ENCODE measurements at places on chromosomes 2 and 18. TPM values are rescaled to one million over a fixed set of nuclear protein-coding genes. Genes with fewer than 3 reads are reported as not detected.

GRCh38 chr18:73920033-73920432 lies 227.6 kb downstream of the FBXO15 start:
- DNase-seq, result no peak

- no peak for DNase-seq
These were observed 584.6 kb upstream of the KLHL29 start for GRCh38 chr2:22800412-22800811.

DNA sequence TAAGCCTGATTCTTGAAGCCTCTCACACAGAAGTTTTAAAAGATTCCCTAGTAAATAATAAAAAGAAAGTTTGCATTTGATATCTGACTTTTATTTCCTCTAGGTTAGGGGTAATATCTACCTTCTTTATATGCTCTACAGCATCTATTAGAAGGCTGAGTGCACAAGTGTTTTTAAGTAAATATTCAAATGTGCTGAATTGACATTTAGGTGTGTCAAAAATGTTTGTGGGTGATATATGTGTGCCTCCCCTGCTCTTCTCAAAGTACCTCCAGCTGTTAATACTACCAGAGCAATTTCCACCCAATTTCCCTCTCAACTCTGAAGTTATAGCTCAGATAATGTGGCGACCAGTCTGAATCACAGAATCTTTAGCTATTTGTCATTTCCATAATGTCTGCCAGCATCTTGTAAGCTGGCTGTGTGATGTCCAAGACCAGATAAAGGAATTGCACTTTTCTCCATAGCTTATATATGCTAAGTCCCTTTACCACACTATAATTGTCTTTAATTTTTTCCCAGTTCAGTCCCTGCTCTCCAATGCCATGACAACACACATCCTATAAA lies 24.4 kb upstream of the ERMN start:
- DNase-seq, result no peak

GRCh38 chr2:98012561-98012991 lies 16.8 kb upstream of the TMEM131 start:
- no peak for DNase-seq

Gene EFEMP1
- 229 TPM for total RNA-seq

Gene PSME4
- total RNA-seq, result 80.5 TPM

Gene GPR45
- total RNA-seq, result not detected
